Right lobe of liver (tissue), 6 donors: ENCODE measurements at places on chromosomes 3 and 15. TPM values are rescaled to one million over a fixed set of nuclear protein-coding genes. Genes with fewer than 3 reads are reported as not detected.

The TRPM1 gene
- not detected for total RNA-seq

The TRH gene
- not detected for total RNA-seq

The HHLA2 gene
- not detected for total RNA-seq

The SCG5 gene
- 2.6 TPM for total RNA-seq

The SEC61A1 gene
- 146 TPM for total RNA-seq

DNA sequence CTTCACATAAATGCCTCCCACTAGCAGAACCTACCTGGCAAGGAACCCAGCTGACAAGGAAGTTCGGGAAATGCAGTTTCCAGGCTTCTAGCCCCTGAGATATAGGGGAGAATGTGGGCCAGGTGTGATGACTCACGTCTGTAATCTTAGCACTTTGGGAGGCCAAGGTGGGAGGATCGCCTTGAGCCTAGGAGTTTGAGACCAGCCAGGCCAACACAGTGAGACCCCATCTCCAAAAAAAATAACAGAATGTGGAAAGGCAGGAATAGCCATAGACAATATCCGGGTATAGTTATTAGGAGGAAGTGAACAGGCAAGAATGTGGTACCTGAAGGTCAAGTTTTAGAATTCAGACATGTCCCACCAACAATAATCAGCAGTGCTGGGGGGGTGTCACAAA lies 40.5 kb upstream of the SH3BP5 start:
- no peak overlapping the region for H3K4me3 ChIP-seq
- DNase-seq = no peak
- no peak overlapping the region for H3K27ac ChIP-seq
- no peaks in the 10 kb centered on the region for H3K27me3 ChIP-seq
- H3K36me3 ChIP-seq = no peaks in the 10 kb centered on the region
- no peaks in the 10 kb centered on the region for H3K4me1 ChIP-seq

GRCh38 chr3:125585595-125586223 lies 9.6 kb downstream of the OSBPL11 start:
- no peaks in the 10 kb centered on the region for H3K36me3 ChIP-seq
- no peaks in the 10 kb centered on the region for H3K27me3 ChIP-seq
- H3K4me1 ChIP-seq = no peaks in the 10 kb centered on the region
- H3K27ac ChIP-seq = no peak overlapping the region
- no peak overlapping the region for H3K4me3 ChIP-seq

DNA sequence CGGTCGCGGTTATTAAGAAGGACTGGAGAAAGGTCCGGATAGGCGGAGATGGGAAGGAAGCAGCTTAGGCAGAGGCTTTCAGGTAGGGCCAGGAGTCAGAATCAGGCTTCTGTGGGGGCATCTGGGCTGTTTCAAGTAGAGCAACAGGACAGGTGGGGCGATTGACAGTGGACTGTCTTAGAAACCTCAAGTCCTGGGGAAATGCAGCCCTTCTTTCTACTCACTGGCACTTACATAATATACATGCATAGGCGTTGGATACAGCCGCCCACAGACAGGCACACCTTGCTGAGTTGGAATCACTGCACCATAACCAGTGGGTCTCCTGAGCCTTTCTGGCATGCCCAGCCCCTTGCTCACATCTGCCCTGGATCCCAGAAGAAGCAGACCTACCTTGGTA lies 730 bp downstream of the MYD88 start:
- peaks cover 14% of the 10 kb centered on the region for H3K4me1 ChIP-seq
- no peaks in the 10 kb centered on the region for H3K27me3 ChIP-seq
- H3K36me3 ChIP-seq = peaks cover 25% of the 10 kb centered on the region
- DNase-seq = peak; percentile 47

DNA sequence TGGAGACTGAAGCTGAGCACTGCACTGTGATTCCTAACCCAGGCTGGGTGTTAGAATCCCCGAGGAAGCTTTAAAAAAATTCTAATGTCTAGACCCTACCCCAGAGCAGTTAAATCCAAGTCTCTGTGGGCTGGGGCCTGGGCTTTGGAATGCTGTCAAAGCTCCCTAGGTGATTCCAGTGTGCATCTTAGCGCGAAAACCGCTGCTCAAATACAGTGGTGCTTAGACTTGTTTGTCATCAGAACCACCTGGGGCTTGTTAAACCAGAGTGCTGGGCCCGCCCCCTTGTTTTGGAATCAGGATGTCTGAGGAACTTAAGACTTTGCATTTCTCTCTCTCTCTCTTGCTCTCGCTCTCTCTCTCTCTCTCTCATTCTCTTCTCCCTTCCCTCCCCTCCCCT lies 20.7 kb downstream of the RHCG start:
- no peaks in the 10 kb centered on the region for H3K36me3 ChIP-seq
- DNase-seq = no peak
- H3K4me1 ChIP-seq = no peaks in the 10 kb centered on the region
- H3K27me3 ChIP-seq = no peaks in the 10 kb centered on the region
- no peak overlapping the region for H3K27ac ChIP-seq

- H3K4me1 ChIP-seq = no peaks in the 10 kb centered on the region
- H3K27me3 ChIP-seq = no peaks in the 10 kb centered on the region
- no peak for DNase-seq
- no peak overlapping the region for H3K27ac ChIP-seq
- peaks cover 59% of the 10 kb centered on the region for H3K36me3 ChIP-seq
Measured at GRCh38 chr3:172311217-172311616, 137.0 kb downstream of the GHSR start.

GRCh38 chr3:182940266-182940808 lies 40.0 kb downstream of the DCUN1D1 start:
- H3K4me3 ChIP-seq = no peak overlapping the region
- H3K4me1 ChIP-seq = no peaks in the 10 kb centered on the region
